GM12891 (cell line): ENCODE measurements at places on chromosomes 1 and 21.

DNA sequence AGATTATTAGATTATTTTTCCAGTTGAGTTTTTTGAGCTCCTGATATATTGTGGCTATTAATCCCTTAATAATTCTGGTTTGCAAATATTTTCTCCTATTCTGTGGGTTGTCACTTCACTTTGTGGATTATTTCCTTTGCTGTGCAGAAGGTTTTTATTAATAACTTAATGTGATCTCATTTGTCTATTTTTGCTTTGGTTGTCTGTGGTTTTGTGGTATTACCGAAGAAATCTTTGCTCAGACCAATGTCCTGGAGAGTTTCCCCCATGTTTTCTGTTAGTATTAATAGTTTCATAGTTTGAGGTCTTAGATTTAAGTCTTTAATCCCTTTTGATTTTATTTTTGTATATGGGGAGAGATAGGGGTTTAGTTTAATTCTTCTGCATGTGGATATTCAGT is 7.1 kb upstream of the TBX19 start:
- no peak for DNase-seq

GRCh38 chr1:65323246-65323645 is 13.9 kb downstream of the DNAJC6 start:
- DNase-seq: no peak

DNA sequence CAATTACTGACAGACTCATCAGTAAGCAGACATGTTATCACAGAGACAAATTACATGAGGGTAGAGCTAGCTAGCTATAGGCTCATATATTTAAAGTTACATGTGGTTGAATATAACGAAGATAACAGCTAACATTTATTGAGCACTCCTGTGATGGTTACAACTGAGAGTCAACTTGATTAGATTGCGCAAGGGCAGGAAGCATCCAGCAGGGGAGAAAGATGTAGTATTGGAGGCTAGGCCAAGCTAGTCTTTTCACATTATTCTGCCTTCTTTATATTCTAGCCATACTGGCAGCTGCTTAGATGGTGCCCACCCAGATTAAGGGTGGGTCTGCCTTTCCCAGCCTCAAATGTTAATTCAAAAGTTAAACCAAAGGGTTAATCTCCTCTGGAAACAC is 37.1 kb downstream of the PIGK start:
- no peak for DNase-seq

DNA sequence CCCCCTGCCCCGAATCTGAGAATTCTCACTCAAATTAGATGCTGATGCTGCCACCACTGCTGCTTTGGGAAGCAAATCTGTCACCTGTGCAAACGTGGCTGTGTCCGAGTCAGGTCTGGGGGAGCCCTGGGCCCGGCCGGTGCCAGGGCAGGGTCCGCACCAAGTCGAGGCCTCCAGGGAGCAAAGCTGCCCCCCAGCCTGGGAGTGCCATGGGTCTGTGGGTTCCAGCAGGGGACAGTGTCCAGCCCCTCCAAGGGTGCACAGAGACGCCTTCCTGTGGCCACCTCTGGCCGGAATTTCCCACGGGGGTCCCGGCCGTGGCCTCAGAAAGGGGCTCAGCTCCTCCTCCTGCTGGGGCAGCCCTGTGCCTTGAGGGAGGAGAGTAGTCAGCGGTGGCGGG is 27.7 kb upstream of the TTLL10 start:
- DNase-seq: no peak
